ENCODE measurements at places on chromosomes 1 and 21. TPM values are rescaled to one million over a fixed set of nuclear protein-coding genes. Genes with fewer than 3 reads are reported as not detected.

- H3K27me3 ChIP-seq: no peaks in the 10 kb centered on the region
- no peak overlapping the region for H3K4me3 ChIP-seq
- no peaks in the 10 kb centered on the region for H3K4me1 ChIP-seq
These were observed 84.6 kb upstream of the B3GALT2 start for GRCh38 chr1:193270996-193271395.

RHEX gene
- not detected for total RNA-seq

PKLR gene
- not detected for total RNA-seq

HPCA gene
- 156 TPM for total RNA-seq
